Activated T-cell treated with anti-CD3 and anti-CD28 coated beads for 4 hours (primary cell): ENCODE measurements at places on chromosomes 3 and 15.
A peak's percentile ranks its signal among the peaks of the same experiment; 100 is the strongest.

DNA sequence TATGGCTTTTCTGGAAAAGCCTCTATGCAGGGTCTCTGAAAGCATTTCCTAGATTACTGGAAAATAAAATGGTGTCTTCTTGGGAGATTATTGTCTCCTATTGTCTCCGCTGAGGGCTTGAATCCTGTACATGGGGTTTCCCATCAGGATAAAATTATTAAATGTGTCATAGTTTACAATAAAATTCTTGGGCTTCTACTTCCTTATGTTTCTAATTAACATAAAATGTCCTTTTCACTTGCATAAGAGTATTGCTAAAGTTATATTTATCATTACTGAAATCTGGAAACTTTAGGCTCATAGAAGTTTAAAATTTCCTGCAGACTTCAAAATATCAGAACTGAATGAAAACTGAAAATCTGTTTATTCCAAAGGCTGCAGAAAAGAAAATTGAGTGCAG is 595.5 kb upstream of the AGTR1 start:
- no peak for DNase-seq

DNA sequence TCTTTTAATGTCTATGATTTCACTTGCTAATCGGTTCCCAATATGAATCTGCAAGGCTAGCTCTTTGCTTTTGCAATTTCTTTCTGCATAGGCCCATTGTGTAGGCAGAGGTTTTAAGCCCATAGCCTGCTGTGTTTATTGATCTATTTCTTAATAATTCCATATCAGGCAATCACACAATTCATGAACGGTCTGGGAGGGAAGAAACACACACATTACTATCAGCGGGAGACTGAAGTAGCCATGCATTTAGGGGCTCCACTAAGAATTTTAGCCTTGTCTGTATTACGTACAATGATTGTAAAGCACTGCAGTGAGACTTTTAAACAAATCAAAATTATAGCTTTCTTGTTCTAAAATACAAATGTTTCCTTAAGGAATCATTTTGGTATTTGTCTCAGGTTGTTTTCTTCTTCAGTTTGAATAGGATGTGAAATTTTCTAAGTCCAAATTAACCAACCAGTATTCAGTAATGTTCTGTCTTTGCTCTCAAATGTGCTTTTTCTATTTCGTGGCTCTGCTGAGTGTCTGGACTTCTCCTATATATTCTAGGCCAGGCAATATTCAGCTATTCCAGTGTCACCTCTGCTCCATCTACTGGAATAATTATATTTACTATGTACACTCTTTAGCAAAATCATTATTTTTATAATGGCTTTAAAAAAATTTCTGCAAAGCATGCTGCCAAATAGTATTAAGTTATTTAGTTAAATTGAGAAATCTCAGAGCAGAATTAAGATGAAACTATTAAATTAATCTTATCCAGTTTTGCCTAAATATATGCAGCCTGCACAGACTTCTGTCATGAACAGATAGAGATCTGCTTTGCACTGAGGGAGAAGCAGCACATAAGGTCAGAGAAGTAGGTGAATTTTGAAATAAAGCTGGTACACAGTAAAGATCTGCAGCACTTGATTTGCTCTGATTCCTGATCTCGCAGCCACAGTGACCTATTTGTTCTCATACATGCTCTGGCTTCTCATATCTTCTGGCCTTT is 103.0 kb upstream of the NAALADL2 start:
- no peak for DNase-seq

DNA sequence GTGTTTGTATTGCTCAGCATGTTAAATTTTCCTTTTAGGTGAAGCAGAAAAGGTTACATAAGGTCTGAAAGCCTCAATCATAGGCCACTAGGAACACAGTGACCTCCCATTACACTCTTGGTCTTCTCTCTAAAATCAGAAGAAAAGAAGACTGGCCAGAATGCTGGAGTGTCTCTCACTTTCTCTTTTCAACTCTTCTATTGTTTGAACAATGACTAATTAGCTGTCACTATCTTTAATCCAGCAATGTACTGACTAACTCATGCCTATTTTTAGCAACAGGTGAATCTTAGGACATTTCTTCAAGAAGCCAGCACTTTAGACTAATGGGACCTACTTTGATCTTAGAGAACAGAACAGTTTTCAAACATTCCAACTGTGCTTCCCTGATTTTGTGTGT is 142.8 kb downstream of the TGFBR2 start:
- no peak for DNase-seq

- DNase-seq, result no peak
These were observed 103.2 kb downstream of the PPP2R3A start for GRCh38 chr3:136068708-136069107.

GRCh38 chr3:13116426-13116825 is 43.2 kb upstream of the IQSEC1 start:
- no peak for DNase-seq

- DNase-seq, result no peak
These were observed 507.0 kb downstream of the FOXP1 start for GRCh38 chr3:71076361-71077002.

DNA sequence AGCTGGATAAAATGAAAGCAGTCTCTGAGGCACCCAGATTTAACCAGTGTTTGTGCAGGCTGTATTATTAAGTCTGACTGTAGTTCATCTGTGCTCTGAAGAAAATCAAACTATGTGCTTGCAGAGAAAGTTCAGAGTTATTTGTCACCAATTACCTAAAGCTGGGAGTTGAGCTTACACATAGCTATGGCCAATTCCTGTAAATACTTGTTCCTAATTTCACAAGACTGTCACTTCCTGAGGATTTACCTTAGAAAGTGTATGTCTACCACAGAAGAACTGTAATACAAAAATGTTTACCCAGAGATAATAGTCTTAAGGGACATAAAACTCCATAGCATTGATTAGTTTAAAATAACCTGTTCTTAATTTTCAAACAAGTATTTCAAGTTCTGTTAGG is 628.4 kb upstream of the TGFBR2 start:
- DNase-seq, result no peak

DNA sequence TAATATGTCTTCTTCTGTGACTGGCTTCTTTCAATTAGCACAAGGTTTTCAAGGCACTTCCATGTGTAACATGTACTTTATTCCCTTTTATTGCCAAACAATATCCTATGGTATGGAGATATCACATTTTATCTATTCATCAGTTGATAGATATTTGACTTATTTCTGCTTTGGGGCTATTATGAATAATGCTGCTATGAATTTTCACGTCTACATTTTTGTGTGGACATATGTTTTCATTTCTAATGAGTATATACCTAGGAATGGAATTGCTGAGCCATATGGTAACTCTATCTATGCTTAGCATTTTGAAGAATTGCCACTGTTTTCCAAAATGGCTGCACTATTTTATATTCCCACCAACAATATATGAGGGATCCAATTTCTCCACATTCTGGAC is 3.6 kb upstream of the AGTR1 start:
- no peak for DNase-seq

DNA sequence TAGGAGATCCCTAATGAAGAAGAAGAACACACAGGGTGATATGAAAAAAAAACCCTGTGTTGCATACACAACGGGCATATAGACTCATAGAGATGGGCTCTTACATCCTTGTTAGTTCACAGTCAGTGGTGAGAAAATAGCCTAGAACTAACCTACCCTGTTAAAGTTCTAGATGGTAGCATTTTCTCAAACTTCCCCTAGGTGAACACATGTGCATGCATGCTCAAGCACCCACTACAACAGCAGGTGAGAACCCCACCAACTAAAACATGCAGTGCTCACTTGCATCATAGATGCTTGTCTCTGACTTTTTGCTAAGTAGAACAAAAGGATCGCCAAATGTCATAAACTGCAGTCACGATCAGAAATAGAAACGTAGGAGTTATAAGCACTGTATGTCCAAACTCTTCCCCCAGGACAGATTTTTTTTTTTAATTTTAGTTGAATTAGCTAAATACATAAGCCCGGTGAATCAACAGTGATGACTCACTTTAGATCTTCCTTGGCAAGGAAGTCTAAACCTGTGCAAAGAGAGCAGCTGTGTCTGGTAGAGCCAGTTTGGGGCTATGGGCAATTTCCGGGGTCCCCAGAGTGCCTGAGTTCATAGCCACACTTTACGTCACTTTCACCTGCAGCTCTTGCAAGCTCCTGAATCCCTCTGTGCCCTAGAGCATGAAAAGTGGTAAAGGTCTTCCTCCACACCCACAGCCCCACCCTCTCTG is 96.2 kb upstream of the SEMA6D start:
- DNase-seq, result no peak

- no peak for DNase-seq
These were observed 85.8 kb upstream of the CACNA2D3 start for GRCh38 chr3:54036543-54036942.

GRCh38 chr3:8752832-8753231 is 16.6 kb downstream of the OXTR start:
- DNase-seq, result no peak

GRCh38 chr3:70729845-70730244 is 417.4 kb upstream of the MDFIC2 start:
- DNase-seq, result no peak

DNA sequence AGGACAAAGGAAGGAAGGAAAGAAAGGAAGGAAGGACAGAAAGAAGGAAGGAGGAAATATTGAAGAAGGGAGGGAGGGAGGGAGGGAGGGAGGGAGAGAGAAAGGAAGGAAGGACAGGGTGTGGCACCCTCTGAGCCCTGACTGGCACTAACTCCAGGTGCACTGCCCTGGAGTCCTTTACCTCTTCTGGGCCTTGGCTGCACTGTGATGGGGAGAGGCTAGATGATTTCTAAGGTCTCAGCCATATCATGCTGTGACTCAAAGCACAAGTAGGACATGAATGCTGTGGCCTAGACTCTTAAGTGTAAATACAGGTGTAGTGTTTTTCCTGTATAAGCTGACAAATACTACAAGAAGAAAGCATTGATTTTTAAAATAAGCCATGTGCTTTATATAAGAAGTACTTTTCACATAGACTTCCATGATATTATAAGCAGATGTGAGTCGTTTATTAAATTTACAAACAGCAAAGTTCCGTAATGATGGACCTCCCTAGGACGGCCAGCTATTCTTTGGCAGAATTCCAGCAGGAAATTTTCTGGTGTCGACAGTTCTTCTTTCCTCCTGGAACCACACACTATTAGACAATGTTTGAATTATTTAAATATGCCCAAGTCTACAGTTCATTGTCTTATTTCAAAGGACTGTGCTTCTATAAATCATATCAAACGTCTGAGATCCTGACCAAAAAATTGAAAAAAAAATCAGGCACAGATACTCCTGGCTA is 213.8 kb upstream of the C2CD4B start:
- DNase-seq, result no peak

DNA sequence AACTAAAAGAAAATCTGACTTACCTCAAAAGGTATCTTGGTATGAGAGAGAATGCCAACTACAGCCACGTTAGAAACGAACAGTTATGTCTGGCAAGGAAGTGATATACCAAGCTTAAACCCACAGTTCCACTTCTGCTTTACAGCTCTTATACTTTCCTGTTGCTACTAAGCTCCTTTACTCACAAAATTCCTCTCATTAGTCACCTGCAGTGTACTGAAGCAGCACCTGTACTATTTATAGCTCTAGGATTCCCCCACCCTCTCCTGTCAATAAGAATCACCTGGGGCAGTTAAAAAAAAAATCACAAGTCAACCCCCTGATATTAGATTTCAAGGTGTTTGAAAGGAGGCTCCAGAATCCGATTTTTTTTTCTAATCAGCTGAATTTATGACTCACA is 2.9 kb upstream of the TMEM266 start:
- DNase-seq, result no peak

DNA sequence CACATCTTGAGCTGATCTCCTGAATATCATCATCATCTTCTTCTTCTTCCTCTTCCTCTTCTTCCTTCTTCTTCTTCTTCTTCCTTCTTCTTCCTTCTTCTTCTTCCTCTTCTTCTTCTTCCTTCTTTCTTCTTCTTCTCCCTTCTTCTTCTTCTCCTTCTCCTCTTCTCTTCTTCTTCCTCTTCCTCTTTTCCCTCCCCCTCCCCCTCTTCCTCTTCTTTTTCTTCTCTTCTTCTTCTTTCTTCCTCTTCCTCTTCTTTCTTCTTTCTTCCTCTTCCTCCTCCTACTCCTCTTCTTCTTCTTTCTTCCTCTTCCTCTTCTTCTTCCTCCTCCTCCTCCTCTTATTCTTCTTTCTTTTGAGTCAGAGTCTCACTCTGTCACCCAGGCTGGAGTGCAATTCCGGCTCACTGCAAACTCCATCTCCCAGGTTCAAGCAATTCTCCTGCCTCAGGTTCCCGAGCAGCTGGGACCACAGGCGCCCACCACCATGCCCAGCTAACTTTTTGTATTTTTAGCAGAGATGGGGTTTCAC is 197.9 kb upstream of the NANOGP8 start:
- no peak for DNase-seq

- DNase-seq, result no peak
These were observed 39.4 kb upstream of the WNT5A start for GRCh38 chr3:55526332-55527030.

DNA sequence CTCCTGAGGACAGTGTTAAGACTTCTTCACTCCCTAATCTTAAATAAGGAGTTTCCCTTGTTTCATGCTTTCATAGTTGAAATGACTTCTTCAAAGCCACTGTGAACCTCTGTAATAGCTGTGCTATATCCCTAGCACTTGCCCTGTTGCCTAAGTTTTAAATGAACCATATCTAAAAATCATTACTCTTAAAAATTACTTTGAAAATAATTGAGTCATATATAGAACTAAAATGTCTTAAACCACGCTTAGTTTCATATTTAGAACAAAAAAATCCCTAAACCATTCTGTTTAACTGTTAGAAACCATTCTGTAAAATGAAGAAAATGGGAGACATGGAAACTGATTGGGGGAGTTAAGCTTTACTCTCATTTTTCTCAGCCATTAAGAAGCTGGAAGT is 29.8 kb downstream of the DNAJC19 start:
- DNase-seq, result no peak

- peak; percentile 13 for DNase-seq
These were observed 7.5 kb upstream of the IGSF10 start for GRCh38 chr3:151468284-151468917.

DNA sequence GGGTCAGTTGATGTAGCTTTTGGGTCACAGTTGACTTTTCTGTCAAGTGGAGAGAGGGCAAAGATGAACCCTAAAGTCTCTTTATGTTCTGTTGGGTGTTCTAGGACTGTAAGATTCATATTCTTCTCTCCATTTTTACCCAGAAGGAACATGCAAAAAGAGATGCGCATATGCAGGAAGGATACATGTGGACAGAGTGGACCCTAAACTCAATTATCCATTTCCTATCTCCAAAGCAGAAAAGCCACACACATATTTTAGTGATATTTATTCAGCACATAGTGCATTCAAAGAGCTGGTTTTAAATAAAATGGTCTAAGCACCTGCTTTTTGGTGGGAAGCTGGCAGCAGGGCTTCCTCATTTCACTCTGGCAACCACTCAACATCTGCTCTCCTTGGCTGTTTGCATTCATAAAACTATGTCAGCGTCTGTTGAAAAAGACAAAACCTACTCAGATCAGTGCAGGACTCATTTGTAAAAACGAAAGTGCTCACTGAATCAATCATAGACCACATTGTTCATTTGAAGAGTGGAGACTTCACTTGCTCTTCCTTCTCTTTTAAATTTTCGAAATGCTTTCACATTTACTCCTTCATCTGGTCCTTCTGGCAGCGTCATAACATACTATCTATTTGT is 96.6 kb downstream of the SEMA6D start:
- DNase-seq, result no peak
